ENCODE measurements at places on chromosomes 11 and 22. TPM values are rescaled to one million over a fixed set of nuclear protein-coding genes. Genes with fewer than 3 reads are reported as not detected.

DNA sequence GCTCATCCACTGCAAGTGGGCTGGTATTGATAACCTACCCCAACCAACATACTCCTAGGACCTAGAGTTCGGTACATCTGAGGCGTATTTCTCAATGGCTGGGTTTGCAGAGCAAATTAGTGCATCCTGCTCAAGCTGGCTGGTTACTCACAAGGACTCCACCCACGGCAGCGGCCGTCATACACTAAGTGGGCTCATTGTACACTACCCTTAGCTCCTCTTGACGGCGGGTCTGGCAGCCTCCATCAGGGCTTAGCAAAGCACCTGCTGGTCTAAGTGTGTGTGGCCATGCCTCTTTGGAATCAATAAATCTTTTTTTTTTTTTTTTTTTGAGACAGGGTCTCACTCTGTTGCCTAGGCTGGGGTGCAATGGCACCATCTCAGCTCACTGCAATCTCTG, 20.2 kb upstream of the KCNJ11 start:
- no peak for DNase-seq

DNA sequence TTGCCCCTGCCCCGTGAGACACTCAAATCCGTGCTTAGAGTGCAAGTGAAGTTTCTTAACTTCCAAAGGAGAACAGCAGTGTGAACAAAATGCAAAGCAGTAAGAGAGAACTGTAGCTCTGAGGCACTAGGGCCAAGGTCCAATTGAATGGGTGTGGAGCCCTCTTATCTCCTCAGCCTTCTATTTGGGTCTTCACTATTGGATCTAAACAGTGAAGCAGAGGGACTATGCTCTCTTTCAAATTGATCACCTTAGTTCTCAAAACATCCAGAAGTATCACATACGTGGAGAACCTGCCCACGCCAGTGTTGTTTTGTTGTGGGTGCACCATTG, 49.6 kb downstream of the C22orf31 start:
- no peak for DNase-seq

DNA sequence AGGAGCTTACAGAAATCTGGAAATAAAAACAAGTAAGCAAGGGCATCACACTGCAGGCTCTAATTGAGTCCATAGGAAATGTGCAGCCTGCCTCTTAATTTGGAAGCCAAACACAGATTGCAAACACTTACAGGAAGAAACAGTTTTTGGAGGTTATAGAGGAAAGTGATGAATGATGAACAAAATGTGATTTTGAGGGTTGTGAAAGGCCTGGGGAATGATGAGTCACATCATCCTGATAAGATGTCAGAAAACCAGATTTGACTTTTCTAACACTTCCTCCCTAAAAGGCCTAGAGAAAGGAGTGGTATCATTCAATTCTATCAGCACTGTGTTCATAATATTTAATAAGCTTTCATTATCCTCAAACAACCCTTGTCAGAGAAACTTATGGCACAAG, 96.6 kb upstream of the POU2AF2 start:
- no peak for DNase-seq

DNA sequence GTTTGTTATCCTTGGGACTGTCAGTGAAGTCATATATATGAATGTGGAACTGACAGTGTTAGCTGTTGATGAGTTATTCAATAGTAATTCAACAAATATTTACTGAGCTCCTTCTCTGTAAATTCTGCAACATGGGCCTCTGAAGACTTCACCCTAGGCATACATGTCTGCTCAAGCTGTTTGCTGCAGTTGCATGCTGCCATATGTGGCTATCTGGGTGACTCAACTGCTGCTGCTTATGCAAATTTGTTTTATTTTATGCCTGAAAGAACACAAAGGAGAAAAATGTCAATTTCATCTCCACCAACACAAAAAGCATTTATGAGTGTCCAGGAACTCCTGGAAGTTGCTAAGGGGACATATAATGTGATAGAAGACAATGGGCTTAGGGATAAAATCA, 417.6 kb downstream of the AASDHPPT start:
- no peak for DNase-seq

GRCh38 chr11:118958577-118958976, 2.5 kb downstream of the UPK2 start:
- no peak for DNase-seq

- DNase-seq: no peak
Measured at GRCh38 chr11:92837595-92837994, 131.9 kb upstream of the MTNR1B start.

DNA sequence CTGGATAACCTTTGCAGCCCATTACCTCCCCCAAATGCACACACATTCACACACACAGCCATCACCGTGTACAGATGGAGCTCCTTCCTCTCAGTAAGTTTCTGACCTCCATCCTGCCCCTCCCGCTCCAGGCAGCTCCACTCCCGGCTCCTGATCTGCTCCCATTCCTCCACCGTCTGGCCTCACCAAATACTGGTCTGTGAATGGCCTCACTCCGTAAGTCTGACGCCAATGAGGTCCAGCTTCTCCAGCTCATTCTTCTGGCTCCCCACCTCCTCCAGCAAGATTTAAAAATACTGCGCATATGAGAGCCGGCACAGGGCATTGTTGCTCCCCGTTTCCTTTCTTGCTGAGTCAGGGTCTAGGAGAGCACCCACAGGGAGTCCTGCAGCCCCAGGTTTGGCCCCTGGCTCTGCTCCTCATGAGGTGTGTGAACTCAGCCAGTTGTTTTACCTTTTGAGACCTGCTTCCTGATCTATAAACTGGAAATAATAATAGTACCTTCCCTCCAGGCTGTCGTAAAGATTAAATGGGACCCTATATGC, 14.0 kb upstream of the TUB start:
- no peak for DNase-seq

DNA sequence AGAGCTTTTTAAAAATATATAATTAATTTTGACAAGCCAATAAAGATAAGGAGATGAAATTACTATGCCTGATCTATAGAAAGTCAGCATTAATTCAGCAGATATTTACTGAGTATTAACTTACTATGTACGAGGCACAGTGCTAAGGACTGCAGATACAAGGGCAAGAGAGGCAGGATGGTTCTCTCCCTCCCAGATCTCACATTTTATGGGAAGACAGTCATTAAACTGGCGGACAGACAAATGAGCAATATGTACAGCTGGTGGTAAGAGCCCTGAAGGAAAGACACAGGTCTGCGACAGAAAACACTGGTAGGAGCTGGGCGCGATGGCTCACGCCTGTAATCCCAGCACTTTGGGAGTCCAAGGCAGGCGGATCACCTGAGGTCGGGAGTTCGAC, 36.8 kb downstream of the MCHR1 start:
- DNase-seq: no peak

DNA sequence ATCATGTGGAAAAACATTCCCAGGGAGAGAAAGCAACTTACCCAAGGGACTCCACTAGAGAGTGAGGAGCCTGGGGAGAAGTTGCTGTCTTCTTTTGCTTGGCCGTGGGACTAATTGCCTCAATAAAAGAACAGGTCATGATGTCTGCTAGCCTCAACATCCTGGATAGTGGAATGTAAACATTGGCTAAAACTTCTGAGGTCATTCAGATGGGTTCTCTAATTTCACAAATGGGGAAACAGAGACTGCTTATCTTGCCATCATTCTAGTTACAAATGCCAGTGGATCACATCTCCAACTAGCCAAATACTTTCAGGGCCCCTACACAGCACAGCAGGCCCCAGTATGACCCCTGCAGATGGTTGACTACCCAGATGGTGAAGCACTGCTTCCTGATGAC, 28.4 kb upstream of the PAMR1 start:
- no peak for DNase-seq

GRCh38 chr11:65499713-65500386, 1.0 kb downstream of the MALAT1 start:
- no peak for DNase-seq

DNA sequence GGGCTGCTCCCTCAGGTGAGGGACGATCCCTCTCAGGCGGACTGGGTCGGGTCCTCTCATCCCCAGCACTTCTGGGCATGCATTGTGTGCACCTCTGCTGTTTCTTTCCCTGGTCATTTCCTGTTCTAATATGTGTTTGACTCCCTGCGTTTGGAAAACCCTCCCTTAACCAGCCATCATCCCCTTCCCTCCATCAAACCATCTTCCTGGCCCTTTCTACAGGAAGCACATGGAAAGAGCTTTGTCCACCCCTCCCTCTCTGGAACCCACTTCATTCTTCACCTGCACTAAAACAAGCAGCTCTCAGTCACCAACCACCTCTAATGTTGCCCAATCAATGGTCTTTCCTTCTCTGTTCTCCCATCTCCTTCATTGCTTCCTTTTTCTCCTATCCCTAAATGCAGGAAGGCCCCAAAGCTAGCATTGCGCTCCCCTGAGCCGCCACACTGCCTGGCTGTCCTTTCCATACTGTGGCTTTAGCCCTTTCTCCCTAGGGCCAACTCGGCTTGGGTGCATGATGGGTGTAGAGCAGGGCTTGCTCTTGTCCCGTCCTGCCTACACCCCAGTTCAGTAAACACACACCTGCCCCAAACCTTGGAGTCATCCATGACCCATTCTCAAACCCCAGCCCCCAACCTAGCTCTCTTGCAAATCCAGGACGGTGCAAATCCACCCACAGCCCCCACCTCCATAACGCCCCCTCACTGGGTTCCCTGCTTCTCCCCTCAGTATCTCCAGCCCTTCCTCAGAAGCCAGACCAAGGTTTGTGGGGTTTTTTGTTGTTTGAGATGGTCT, 5.4 kb upstream of the GAS2L1 start:
- DNase-seq: no peak

GRCh38 chr11:86896441-86896841, 58.8 kb downstream of the FZD4 start:
- no peak for DNase-seq

The LRP4 gene
- total RNA-seq: 20.3 TPM

The PTPRJ gene
- 6.7 TPM for total RNA-seq
